ENCODE measurements at places on chromosomes 7 and 10.

GRCh38 chr10:7333961-7334641 is 76.7 kb downstream of the SFMBT2 start:
- DNase-seq = no peak

DNA sequence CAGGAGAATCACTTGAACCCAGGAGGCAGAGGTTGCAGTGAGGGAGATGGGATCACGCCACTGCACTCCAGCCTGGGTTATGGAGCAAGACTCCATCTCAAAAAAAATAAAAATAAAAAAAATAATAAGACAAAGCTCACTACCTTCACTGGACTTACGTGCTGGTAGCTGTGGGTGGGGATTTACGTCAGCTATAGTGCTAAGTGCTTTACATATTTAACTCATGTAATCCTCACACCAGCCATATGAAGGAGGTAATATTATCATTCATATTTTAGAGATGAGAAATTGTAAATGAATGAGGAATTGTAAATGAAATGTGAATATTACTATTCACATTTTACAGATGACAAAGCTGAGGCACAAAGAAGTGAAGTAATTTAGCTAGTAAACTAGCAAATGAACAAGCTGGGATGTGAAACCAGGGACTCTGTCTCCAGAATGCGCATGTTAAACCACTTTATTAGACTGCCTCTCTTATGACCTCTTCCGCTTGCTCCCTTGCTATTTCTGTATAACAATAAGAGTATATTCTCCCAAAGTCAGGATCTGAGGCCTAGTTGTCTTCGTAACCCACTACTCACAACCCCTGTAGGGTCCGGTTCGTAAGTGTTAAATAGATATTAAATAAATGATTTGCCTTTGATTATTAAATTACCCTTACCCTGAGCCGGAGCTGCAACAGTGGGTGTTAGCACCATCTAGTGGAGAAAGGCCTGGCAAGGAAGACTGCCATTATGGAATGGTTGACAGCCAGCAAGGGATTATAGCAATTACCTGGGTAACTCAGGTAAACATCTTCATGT is 70.2 kb downstream of the HTR7 start:
- DNase-seq = no peak

DNA sequence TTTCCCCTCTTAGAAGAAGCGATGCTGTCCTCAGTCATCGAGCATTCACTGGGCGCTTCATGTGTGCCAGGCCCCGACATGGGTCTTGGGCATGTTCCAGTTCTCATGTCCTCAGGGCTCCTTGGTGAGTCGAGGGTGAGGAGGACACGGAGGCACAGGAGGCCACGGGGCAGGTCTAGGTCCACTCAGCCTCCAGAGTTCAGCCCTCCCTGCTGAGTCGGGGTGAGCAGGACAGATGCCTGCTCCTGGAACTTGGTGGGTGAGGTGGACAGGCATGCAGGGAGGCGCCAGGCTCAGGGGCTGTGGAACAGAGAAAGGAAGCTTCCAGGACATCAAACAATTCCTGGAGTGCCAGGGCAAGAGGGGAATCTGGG is 87.4 kb downstream of the BMS1 start:
- DNase-seq = no peak

- no peak for DNase-seq
Measured at GRCh38 chr10:83932245-83932644, 207.1 kb upstream of the GHITM start.

- DNase-seq = no peak
Measured at GRCh38 chr7:141700296-141700847, 1.6 kb downstream of the DENND11 start.

- DNase-seq = no peak
Measured at GRCh38 chr7:93503088-93503487, 71.4 kb downstream of the CALCR start.

GRCh38 chr7:44631458-44632115 is 25.2 kb downstream of the OGDH start:
- DNase-seq = no peak

GRCh38 chr7:108417926-108418325 is 38.3 kb downstream of the NRCAM start:
- no peak for DNase-seq

- DNase-seq = no peak
Measured at GRCh38 chr10:8485032-8485431, 430.5 kb downstream of the GATA3 start.

- no peak for DNase-seq
Measured at GRCh38 chr10:62076891-62077290, 175.4 kb downstream of the ARID5B start.

DNA sequence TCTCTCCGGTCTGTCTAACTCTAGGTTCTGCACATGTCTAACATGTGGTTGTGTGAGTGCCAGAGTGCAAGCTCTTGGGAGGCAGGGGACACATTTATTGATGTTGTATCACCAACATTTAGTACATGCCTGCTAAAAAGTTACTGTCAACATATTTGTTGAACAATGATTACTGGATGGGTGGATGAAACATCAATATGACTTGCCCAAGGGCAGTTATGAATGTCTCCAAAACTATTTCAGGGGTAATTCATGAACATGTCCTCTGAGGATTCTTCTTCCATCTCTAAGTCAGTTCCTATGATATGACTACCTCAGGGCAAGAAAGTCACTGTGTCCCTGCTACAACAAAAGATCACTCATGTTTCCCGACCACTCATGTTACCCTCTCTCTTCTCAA is 91.3 kb upstream of the STEAP1B start:
- DNase-seq = no peak

DNA sequence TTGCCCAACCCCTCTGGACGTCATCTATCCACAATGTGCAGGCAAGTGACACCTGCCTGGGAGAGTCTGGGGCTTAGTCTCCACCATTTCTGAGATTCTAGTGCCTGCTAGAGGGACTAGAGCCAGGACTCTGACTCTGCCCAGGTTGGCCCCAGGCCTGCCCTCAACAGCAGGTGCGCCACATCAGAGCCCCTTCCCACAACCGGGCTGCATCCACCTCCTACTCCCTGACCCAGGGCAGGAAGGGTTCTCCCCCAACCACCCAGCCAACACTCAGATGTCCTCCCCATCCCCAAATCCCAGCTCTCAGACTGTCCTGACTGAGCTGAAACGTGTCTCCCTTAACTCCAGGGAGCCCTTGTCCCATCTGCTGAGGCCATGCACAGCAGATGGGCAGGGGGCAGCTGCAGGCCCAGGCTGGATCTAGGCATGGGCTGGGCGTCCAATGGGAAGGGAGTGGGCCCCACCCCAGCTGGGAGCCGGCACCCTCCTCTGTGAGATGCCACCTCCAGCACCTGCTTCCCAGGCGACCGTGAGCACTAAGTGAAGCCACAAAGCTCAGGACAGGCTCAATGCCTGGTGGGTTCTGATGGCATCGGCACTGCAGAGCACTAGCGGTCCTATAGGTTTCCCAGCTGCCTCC is 49.2 kb downstream of the RASGEF1A start:
- no peak for DNase-seq

DNA sequence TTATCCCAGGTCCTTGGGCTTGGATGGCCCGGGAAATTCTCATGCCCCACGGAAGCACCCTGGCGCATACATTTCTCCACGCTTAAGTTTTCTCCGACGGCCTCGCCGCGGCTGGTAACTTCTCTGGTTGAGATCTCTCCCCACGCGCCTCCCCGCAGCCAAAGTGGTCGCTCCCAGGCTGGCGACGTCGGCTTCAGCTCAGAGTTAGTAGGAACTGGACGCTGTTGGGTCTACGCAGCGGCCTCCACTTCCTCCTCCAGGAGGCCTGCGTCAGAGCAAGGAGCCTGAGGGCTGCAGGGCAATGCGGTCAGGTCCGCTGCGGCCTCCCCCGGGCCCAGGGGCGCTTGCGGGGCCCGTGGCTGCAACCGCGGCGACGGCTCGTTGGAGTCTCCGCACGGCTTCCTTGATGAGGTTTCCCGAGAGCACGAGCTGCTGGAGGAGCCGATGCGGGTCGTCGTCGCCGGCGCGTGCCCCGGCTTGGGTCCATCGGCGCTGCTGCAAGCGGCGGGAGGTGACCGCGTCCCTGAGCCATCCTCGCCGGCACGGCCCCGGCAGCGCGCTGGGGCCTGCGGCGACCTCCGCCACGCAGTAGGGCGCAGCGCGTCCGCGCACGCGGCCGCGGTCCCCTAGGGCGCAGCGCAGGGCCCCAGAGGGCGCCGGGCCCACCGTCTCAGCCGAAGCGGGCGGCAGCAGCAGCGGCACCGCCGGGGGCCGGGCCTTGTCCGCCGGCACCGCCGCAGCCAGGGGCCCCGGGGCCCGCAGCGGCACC is 744 bp downstream of the FRAT2 start:
- DNase-seq = no peak

- DNase-seq = no peak
Measured at GRCh38 chr10:5748394-5748803, 63.8 kb downstream of the TASOR2 start.

- DNase-seq = no peak
Measured at GRCh38 chr10:123464430-123465323, 201.5 kb upstream of the GPR26 start.

DNA sequence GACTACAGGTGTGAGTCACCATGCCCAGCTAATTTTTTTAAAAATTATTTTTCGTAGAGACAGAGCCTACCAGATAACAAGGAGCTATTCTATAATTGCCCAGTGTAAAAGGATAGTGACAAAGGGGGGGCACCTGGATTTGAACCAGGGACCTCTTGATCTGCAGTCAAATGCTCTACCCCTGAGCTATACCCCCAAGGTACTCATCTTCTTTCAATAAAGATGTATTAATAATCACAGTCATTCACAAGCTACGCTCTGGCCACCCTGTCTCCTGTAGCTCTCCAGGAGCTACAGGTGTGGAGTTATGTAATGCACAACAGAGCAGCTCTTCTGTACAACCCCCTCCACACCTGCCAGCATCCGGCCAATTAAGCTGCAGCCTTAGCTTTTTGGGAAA is 83.5 kb downstream of the ZNF777 start:
- no peak for DNase-seq

DNA sequence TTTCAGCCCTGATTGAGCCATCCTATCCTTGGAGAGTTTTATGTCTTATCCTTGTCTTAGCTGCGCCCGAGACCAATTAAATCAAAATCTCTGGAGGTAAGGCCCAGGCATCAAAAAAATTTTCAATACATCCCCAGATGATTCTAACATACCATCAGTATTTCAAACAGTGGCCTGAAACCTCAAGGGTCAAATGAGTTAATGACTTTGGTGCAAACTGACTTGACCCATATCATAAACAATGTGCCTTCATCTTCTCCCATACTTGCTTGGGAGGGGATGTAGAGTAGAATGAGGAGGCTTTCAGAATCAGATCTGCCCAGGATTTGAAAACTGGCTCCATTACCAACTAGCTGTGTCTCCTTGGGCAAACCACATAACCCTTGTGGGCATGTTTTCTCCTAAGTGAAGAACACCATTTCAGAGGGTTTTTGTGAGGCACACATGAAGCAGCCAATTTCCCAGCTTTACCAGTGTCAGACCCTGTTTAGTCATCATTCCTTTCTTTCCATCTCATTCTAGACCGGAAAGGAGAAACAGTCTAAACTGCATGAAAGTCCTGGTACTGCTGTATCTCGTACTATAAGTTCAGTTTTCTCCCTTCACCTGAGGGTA is 35.7 kb upstream of the ATXN7L1 start:
- no peak for DNase-seq

DNA sequence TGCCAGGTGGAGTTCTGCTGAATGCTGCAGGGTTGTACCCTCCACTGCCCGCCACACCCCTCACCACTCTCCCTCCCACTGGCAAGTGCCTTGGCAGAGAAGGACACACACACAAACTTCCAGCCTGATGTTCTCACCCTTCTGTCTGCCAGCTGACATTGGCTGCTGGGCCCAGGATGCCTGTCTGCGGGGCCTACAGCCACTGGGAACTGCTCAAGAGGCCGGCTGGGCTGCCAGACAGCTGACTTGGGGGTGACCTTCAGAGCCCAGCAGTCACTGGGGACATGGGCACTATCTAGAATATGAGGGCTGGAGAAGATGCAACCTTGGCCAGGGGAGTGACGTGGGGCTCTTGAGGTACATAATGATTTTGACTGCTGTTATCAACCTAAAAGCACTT is 157.1 kb downstream of the SH3PXD2A start:
- no peak for DNase-seq

- no peak for DNase-seq
Measured at GRCh38 chr10:120174491-120174890, 282.0 kb downstream of the SEC23IP start.

GRCh38 chr10:58473976-58474375 is 38.7 kb upstream of the BICC1 start:
- DNase-seq = no peak

- no peak for DNase-seq
Measured at GRCh38 chr10:43355749-43356371, 15.6 kb upstream of the FXYD4 start.

GRCh38 chr10:18504161-18504560 is 147.2 kb downstream of the NSUN6 start:
- DNase-seq = no peak

DNA sequence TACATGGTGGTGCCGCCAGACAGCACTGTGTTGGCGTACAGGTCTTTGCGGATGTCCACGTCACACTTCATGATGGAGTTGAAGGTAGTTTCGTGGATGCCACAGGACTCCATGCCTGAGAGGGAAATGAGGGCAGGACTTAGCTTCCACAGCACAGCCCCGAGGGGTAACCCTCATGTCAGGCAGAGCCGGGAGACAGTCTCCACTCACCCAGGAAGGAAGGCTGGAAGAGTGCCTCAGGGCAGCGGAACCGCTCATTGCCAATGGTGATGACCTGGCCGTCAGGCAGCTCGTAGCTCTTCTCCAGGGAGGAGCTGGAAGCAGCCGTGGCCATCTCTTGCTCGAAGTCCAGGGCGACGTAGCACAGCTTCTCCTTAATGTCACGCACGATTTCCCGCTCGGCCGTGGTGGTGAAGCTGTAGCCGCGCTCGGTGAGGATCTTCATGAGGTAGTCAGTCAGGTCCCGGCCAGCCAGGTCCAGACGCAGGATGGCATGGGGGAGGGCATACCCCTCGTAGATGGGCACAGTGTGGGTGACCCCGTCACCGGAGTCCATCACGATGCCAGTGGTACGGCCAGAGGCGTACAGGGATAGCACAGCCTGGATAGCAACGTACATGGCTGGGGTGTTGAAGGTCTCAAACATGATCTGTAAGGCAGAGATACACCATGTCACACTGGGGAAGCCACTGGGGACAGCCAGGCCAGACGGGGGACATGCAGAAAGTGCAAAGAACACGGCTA is 104.6 kb upstream of the TNRC18 start:
- no peak for DNase-seq

GRCh38 chr10:124482236-124482800 is 20.7 kb downstream of the LHPP start:
- DNase-seq = no peak

DNA sequence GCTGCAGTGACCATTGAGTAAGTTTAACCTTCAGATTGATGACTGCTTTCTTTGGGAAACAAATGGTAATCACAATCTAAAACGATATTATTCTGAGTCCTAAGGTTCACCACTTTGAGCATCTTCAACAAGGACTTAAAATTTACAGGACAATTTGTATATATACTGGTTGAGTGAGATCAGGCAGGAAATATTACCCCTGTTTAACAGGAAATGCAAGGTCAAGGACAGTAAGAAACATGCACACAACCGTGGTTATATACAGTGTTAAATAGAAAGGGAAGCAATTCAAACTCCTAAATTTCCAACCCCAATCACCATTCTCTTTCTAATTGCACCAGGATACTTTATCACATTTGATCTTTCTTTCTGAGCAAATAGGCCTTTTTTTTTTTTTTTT is 96.1 kb downstream of the ZNF277 start:
- no peak for DNase-seq

Measured in activated CD8-positive, alpha-beta memory T cell treated with anti-CD3 and anti-CD28 coated beads for 4 hours (primary cell).